ENCODE measurements at places on chromosomes 6 and 20. TPM values are rescaled to one million over a fixed set of nuclear protein-coding genes. Genes with fewer than 3 reads are reported as not detected.
A peak's percentile ranks its signal among the peaks of the same experiment; 100 is the strongest.

The TREML1 gene
- not detected for total RNA-seq

The FUT9 gene
- not detected for total RNA-seq

DNA sequence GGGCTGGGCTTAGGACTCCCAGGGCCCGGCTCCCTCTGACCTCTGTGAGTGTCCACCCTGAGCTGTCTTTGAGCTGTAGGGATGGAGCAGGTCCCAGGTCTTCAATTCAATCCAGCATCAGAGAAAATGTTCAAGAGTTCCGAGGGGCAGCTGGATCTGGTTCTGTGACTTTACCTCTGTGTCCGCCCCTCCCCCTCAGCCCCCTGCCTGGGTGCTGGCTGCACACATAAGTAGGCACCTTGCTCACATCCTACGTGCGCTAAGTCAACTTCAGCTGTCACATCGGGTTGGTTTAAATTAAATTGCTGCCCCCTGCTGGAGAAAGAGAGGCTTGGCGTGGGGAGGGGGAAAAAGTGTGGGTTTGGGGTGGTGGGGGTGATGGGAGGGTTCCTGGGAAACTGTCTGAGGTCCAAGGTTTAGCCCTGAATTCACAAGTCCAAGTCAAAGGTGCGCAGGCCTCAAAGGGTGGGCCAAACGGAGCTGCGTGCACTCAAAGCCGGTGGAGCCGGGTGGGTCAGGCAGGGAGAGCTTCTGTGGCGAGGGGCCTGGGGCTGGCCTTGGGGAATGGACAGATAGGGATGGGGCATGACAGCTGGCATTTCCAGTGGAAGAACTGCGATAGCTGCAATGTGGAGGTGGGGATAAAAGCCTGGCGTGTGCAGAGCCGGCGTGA lies 3.0 kb downstream of the WFDC5 start:
- no peak for DNase-seq

GRCh38 chr6:13488015-13488895 lies 855 bp upstream of the GFOD1 start:
- peak; percentile 76 for DNase-seq

The WFDC5 gene
- not detected for total RNA-seq

DNA sequence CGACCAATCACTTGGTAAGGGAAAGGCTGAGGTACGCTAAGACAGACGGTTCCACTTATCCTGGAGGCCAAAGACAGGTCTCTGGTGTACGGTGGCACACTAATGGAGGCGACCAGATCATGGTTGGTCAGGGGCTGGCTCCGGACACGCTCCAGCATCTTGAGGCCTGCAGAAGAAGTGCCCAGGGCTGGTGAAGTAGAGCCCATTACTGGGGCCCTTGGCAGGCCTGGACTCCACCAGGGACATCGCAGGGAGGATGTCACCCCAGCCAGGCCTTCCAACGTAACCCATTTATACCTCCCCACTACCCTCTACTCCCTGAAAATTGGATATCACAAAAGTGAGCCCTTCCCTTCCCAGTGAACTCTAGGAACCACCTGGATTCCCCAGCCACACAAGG lies 16.2 kb downstream of the KHDC1L start:
- DNase-seq, result no peak

The ZBTB46 gene
- 12.7 TPM for total RNA-seq

GRCh38 chr20:23082846-23083552 lies 3.1 kb downstream of the CD93 start:
- DNase-seq, result peak; percentile 81

- no peak for DNase-seq
These were observed 203.2 kb downstream of the ISM1 start for GRCh38 chr20:13424174-13424833.

DNA sequence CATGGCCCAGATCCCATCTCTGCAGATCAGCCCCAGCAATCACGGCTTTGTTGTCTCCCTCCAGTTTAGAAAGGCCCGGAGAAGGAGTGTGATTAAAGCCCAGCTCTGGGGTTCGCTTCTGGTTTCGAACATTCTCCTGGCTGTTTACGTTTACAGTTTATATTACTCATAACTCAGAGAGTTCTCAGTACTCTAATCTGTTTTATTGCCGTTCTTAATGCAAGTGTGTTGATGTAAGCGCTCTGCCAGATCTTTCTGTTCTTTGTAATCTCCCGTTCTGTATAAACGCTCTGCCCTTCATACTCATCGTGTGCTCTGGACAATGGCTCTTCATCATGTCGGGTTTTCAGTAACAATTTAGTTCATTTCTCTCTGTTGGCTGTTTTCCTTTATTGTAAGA lies 118.0 kb upstream of the PRND start:
- no peak for DNase-seq

The OR2H1 gene
- not detected for total RNA-seq
